ENCODE measurements at places on chromosomes 3 and 15. TPM values are rescaled to one million over a fixed set of nuclear protein-coding genes. Genes with fewer than 3 reads are reported as not detected.

Gene CRELD1
- 45.0 TPM for total RNA-seq

Gene COLQ
- total RNA-seq = 9.8 TPM

Gene GP9
- not detected for total RNA-seq

Gene ENTPD3
- total RNA-seq = not detected

Gene ESYT3
- 0.58 TPM for total RNA-seq

Gene TIMP4
- 21.3 TPM for total RNA-seq

Gene RLBP1
- total RNA-seq = not detected

Gene P2RY13
- not detected for total RNA-seq

Gene LEKR1
- total RNA-seq = 0.58 TPM

Gene DET1
- 11.0 TPM for total RNA-seq

Gene PIF1
- total RNA-seq = 19.0 TPM

Gene CYP11A1
- 3.2 TPM for total RNA-seq

Gene GOLGA6D
- not detected for total RNA-seq

Gene KLHL6
- not detected for total RNA-seq

Gene LTK
- 1.2 TPM for total RNA-seq

Gene TNNC1
- not detected for total RNA-seq

Gene CSPG5
- total RNA-seq = not detected

Gene GCNT3
- total RNA-seq = not detected

Gene RHOV
- not detected for total RNA-seq

Gene OR4F6
- total RNA-seq = not detected

Gene ATP10A
- not detected for total RNA-seq

Gene TMEM207
- not detected for total RNA-seq

Gene MUC13
- total RNA-seq = not detected

Gene A4GNT
- total RNA-seq = not detected

Gene CP
- total RNA-seq = not detected

Gene ABI3BP
- 13.3 TPM for total RNA-seq

Gene HAPLN3
- 7.2 TPM for total RNA-seq

Gene C3orf18
- total RNA-seq = 10.7 TPM

Gene DGKG
- under 0.01 TPM for total RNA-seq

Gene SLC9C1
- total RNA-seq = not detected

Gene TNFSF10
- 6.0 TPM for total RNA-seq

Gene CCDC39
- total RNA-seq = not detected

Gene BRK1
- total RNA-seq = 125 TPM

Gene GOLGA8N
- total RNA-seq = 0.71 TPM

Gene ANKDD1A
- 1.7 TPM for total RNA-seq

Gene ONECUT1
- total RNA-seq = not detected

Gene PTH1R
- 1.6 TPM for total RNA-seq

Gene IQCH
- 2.3 TPM for total RNA-seq

Gene MYZAP
- total RNA-seq = 6.7 TPM

Gene TMEM44
- 12.6 TPM for total RNA-seq

Measured in myometrial cell (primary cell).